ENCODE measurements at places on chromosomes 4 and X.

GRCh38 chr4:11669156-11669555, 240.5 kb upstream of the HS3ST1 start:
- no peak for DNase-seq

DNA sequence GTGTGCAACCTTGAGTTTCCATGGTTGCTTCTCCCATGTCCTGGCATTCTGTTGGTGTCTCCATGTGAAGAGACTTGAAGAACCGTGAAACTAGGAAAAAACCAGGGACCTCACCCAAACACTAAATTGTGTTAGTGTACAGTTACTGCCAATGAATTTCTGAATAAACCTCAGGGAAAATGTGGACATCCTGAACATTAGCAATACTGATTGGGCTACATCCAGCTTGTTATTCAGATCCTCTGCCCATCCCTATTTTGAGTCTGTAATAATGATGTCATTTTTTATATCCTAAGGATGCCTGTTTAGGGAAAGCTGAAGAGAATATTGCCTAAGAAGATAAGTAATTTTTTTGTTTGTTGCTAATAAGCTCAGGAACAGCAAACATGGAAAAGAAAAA, 262.7 kb downstream of the TMA16 start:
- DNase-seq = no peak

DNA sequence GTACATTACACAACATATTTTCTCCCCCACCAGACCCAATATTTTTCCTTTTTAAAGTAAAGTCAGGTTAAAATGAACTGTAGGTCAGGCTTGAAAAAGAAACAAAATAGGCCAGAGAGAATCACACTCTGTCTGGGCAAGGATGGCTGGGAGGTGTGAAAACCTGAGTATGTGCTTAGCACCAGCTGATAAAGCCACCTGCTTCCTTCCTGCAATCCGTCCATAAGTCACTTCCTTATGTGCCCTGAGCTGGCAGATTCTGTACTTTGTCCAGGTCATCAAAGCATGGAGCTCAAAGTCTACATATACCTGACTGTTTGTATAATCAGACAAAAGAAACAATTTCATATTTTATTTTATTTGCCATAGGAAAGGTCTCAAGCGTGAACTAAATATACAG, 37.7 kb downstream of the ANTXR2 start:
- no peak for DNase-seq

GRCh38 chr4:26017531-26017930, 103.5 kb downstream of the SMIM20 start:
- DNase-seq = no peak
